ENCODE measurements at places on chromosomes 12 and 14.

- H3K4me3 ChIP-seq = no peak overlapping the region
- DNase-seq = no peak
- H3K4me1 ChIP-seq = no peaks in the 10 kb centered on the region
- H3K27me3 ChIP-seq = no peaks in the 10 kb centered on the region
- H3K36me3 ChIP-seq = no peaks in the 10 kb centered on the region
- H3K27ac ChIP-seq = no peak overlapping the region
Measured at GRCh38 chr14:66216763-66217162, 269.4 kb upstream of the CCDC196 start.

DNA sequence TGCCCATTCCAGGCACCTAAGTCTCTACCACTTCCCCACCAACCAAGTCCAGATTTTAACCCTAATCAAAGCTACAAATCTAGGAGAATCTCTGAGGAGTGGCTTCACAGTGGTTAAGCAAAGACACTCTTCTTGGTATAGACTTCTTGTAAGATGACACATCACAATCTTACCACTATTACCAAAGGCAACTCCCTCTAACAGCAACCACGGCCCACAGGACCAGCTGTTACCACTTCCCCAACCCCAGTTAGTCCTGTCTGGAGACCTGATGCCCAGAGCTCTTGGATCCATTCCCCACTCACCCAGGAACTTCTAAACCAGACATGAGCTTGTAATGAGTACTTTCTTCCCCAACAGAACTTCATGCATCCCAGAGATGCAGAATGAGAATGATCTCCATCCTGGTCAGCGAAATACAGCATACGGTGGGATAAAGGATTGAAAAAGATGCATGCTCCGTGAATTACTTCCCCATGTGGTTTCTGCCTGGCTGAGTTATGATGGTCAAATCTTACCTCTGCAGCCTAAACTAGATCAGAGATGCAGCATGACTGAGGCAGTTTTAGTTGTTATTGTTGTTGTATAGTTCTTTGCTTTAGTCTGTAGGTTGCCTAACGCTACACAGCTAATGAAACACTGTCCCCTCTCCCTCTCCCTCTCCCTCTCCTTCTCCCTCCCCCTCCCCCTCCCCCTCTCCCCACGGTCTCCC is 87.7 kb upstream of the FOXN3 start:
- no peaks in the 10 kb centered on the region for H3K27me3 ChIP-seq
- H3K4me1 ChIP-seq = no peaks in the 10 kb centered on the region

GRCh38 chr14:52356025-52356424 is 41.9 kb downstream of the PTGER2 start:
- no peaks in the 10 kb centered on the region for H3K36me3 ChIP-seq
- no peak overlapping the region for H3K4me3 ChIP-seq
- H3K27ac ChIP-seq = no peak overlapping the region
- H3K4me1 ChIP-seq = peaks cover 8% of the 10 kb centered on the region
- no peaks in the 10 kb centered on the region for H3K27me3 ChIP-seq

DNA sequence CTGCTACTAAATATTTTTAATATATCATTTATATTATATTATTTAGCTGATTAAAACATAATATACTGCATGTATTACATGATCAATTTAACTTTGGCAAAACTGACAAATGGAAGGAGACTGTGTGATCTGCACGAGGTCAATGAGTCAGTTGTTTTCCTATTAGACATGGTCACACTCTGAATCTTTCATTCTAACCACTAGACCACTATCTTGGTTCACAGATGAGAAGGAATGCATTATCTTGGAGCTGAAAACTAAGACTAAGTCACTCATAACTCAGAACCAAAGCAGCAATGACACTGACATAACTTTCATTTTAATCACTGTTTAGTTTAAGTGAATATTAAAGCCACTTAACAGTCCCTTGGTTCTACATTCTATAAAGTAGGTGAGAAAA is 37.4 kb downstream of the GNPTAB start:
- H3K36me3 ChIP-seq = no peaks in the 10 kb centered on the region
- no peaks in the 10 kb centered on the region for H3K27me3 ChIP-seq
- DNase-seq = no peak
- H3K4me3 ChIP-seq = no peak overlapping the region
- H3K27ac ChIP-seq = no peak overlapping the region

- H3K4me3 ChIP-seq = no peak overlapping the region
- H3K4me1 ChIP-seq = no peaks in the 10 kb centered on the region
- DNase-seq = no peak
- no peaks in the 10 kb centered on the region for H3K27me3 ChIP-seq
Measured at GRCh38 chr14:96027431-96028355, 11.5 kb upstream of the C14orf132 start.

GRCh38 chr14:31582836-31583452 is 21.7 kb downstream of the NUBPL start:
- no peaks in the 10 kb centered on the region for H3K4me1 ChIP-seq
- H3K4me3 ChIP-seq = no peak overlapping the region

GRCh38 chr12:22653791-22654190 is 28.8 kb downstream of the ETNK1 start:
- H3K27me3 ChIP-seq = no peaks in the 10 kb centered on the region
- no peak for DNase-seq
- no peak overlapping the region for H3K27ac ChIP-seq

DNA sequence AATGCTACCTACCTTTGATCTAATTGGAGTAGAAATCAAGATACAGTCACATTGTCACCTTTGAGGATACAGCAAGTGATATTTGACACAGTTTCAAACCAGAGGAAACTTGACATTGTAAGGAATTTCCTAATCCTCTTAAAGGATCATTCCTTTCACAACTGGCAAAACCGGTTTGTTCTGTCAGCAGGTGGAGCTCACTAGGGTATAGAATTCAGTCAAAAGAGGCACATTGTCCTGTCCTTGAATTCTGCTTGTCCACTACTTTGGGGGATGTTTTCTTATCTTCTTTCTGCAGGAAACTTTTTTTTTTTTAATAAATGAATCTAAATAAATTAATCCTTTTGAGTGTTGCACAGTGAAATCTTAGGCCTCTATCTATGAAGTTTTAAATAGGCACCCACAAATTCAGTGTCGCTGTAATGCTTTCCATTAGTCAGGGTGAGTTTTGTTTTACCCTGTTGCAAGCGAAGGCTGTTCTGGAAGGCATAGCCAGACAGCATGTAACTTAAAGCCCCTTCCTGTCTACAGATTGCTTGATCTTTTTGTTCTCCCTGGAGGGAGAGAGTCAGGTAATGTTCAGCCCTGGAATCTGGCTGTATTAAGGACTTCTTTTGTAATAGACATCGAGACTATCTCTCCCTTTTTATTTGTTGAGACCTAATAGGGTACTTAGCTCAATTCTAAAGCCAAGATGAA is 285.0 kb upstream of the RGS6 start:
- peak; percentile 66 for DNase-seq
- no peaks in the 10 kb centered on the region for H3K4me1 ChIP-seq
- no peak overlapping the region for H3K4me3 ChIP-seq
- no peaks in the 10 kb centered on the region for H3K27me3 ChIP-seq

DNA sequence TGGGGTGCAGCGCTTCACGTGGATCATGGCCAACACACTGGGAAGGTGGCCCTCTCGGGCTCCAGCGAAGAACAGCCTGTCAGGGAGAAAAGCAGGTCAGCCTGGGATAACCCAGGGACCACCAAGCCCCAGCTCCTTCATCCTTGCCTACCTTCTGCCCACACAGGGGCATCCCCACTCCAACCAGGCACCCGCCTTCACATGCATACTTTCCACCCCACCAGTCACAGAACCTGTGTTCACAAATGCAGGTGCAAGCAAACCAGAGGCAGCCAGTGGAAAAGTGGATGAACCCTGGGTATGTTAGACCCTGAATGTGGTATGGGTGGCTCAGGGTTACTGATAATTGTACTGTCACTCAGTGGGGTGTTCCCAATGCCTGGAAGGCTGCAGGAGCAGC is 12.4 kb upstream of the CEBPE start:
- no peaks in the 10 kb centered on the region for H3K36me3 ChIP-seq
- H3K27me3 ChIP-seq = no peaks in the 10 kb centered on the region
- no peak overlapping the region for H3K4me3 ChIP-seq
- H3K4me1 ChIP-seq = no peaks in the 10 kb centered on the region

DNA sequence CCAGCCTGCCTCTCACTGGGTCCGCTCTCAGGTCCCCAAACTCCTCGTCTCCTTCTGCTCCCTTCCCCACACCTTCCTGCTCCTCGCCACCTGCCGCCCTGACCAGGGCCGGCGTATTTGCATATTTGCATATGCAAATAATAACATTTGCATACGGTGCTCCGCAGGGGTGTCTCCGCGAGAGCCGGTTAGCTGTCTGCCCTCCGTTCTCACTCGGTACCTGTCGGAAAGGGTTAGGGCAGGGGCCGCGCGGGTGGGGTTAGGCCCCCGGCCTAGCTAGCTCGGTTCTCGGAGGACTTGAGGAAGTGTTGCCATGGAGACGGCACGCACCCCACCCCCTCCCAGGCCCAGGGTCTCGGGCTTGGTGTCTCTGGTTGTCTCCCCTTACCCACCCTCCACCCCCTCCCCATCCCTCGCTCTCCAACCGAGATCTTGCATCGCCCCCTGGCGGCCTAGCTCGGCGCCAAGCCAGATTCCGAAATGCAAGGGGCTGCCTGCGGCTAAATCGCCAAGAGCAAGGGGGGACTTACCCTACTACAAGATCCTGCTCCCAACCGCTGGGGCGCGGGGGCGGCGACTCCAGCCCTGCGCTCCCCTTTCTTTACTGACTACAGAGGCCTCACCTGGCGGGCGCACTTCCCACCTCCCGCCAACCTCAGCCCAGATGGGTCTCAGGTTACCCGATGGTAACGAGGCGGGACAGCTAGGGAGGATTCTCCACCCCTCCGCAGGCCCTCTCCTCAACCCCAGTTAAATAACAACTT is 8.1 kb downstream of the STAC3 start:
- peak overlapping the region; percentile 30 for H3K4me3 ChIP-seq
- peaks cover 54% of the 10 kb centered on the region for H3K27me3 ChIP-seq
- peaks cover 38% of the 10 kb centered on the region for H3K4me1 ChIP-seq
- no peak overlapping the region for H3K27ac ChIP-seq
- H3K36me3 ChIP-seq = no peaks in the 10 kb centered on the region
- peak; percentile 72 for DNase-seq

- H3K27ac ChIP-seq = no peak overlapping the region
- no peaks in the 10 kb centered on the region for H3K4me1 ChIP-seq
- no peaks in the 10 kb centered on the region for H3K27me3 ChIP-seq
Measured at GRCh38 chr14:93239869-93240677, 33.0 kb downstream of the UBR7 start.

GRCh38 chr14:104651876-104652260 is 37.5 kb upstream of the INF2 start:
- no peaks in the 10 kb centered on the region for H3K27me3 ChIP-seq
- no peak overlapping the region for H3K27ac ChIP-seq
- DNase-seq = no peak
- no peak overlapping the region for H3K4me3 ChIP-seq
- H3K36me3 ChIP-seq = no peaks in the 10 kb centered on the region

- H3K4me3 ChIP-seq = no peak overlapping the region
- DNase-seq = no peak
- H3K27ac ChIP-seq = no peak overlapping the region
- no peaks in the 10 kb centered on the region for H3K36me3 ChIP-seq
- no peaks in the 10 kb centered on the region for H3K27me3 ChIP-seq
- no peaks in the 10 kb centered on the region for H3K4me1 ChIP-seq
Measured at GRCh38 chr12:1355396-1355795, 239.0 kb downstream of the FBXL14 start.

DNA sequence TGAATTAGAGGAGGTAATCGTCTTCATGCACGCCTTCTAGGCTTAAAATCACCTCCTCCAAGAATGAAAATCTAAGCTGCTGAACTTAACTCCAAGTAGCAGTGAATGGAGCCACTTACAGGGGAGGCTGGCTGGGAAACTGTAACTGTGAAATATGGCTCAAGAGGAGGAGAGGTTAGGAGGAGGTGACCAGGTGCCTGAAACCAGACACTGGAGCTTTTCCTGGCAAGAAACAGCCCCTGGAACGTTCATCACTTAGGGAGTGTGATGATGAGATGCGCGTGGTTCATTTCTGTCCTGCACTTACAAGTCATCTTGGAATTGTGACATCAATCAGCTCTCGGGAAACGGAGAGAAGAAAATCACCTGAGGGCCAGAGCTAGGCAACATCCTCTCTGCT is 62.3 kb upstream of the TMEM132C start:
- H3K27ac ChIP-seq = no peak overlapping the region
- no peak for DNase-seq
- H3K36me3 ChIP-seq = no peaks in the 10 kb centered on the region
- no peak overlapping the region for H3K4me3 ChIP-seq
- H3K27me3 ChIP-seq = no peaks in the 10 kb centered on the region
- H3K4me1 ChIP-seq = no peaks in the 10 kb centered on the region

DNA sequence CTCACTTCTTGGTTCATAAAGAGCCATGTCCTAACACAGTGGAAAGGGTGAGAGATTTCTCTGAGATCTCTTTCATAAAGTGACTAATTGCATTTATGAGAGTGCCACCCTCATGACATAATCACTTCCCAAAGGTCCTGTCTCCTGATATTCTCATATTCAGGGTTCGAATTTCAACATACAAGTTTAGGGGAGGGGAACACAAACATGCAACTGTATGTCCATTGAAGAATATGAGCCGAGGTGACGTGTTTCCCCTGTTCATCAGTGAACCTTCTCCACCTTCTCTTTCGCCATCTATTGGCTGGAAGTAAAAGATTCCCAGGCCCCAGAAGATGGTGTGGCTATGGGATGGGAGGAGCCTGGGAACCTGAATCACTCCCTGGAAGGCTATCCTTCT is 354.2 kb upstream of the ATP2B1 start:
- no peaks in the 10 kb centered on the region for H3K4me1 ChIP-seq
- H3K27me3 ChIP-seq = no peaks in the 10 kb centered on the region
- no peak overlapping the region for H3K4me3 ChIP-seq

DNA sequence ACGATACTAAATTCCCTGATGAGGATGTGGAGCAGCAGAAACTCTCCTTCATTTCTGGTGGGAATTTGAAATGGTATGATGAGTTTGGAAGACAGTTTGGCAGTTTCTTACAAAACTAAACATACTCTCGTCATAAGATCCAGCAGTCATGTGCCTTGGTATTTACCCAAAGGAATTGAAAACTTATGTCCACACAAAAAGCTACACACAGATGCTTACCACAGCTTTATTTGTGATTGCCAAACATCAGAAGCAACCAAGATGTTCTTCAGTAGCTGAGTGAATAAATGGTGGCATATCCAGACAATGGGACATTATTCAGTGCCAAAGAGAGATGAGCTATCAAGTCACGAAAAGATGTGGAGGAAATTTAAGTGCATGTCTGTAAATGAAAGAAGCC is 10.7 kb upstream of the APOLD1 start:
- H3K27ac ChIP-seq = no peak overlapping the region
- no peaks in the 10 kb centered on the region for H3K36me3 ChIP-seq
- no peak for DNase-seq
- H3K27me3 ChIP-seq = no peaks in the 10 kb centered on the region
- no peak overlapping the region for H3K4me3 ChIP-seq

- H3K36me3 ChIP-seq = no peaks in the 10 kb centered on the region
- no peaks in the 10 kb centered on the region for H3K27me3 ChIP-seq
- no peak overlapping the region for H3K27ac ChIP-seq
- H3K4me3 ChIP-seq = no peak overlapping the region
- DNase-seq = no peak
Measured at GRCh38 chr14:85191986-85192385, 338.0 kb upstream of the FLRT2 start.

- DNase-seq = no peak
- no peaks in the 10 kb centered on the region for H3K27me3 ChIP-seq
- no peaks in the 10 kb centered on the region for H3K36me3 ChIP-seq
- H3K27ac ChIP-seq = no peak within 1 kb of the TSS
Measured at GRCh38 chr12:10307630-10308029, at the start of gene KLRD1. Gene KLRD1, plus strand, starts transcription at chr12:10307870. Its CDS starts 208 bp downstream, at chr12:10308078.
